Stimulated activated CD4-positive, alpha-beta T cell treated with anti-CD3 and anti-CD28 coated beads, Interleukin-12 subunit alpha, Interleukin-12 subunit beta, amount 100 ng/mL, for 4 hours (primary cell): ENCODE measurements at places on chromosomes 1 and 21.
A peak's percentile ranks its signal among the peaks of the same experiment; 100 is the strongest.

- DNase-seq, result no peak
Measured at GRCh38 chr1:117970252-117970651, 40.7 kb downstream of the WDR3 start.

DNA sequence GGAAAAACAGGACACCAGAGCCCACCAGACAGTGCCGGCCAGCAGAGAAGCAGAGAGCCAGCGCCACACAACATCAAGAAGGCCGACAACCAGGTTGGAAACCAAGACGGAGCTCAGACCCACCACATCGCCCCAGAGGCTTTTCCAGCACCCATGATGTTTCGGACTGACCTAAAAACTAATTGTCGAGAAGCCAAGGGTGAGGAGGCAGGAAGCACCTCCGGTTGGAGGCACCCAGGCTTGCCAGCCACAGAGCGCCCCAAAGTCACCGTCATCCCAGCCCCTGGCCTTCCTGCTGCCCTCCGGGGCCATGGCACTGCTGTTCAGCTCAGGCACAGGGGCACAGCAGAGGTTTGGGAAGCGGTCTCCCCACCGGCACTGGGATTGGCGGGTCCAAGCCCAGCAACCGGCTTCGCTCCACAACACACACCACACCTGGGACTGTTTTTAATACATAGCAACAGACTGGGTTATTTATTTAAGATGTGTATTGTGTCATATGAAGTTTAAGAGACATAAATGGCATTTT lies 67.2 kb downstream of the SLC37A1 start:
- no peak for DNase-seq

DNA sequence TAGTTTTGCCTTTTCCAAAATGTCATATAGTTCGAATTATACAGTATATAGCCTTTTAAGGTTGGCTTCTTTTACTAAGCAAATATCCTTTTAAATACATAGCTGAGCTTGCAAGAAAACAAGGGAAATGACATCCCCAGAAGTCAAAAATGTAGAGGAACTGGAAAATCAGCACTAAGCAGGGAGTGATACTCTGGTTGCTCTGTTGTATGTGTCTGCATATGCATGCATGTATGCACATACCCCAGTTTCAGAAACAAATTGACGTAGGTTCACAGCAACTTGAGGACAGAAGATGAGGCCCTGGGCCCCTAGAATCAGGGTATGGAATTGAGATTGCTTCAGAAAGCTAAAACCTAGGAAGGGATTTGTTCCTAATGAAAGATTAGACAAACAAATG lies 75.1 kb upstream of the GNG4 start:
- DNase-seq, result no peak

DNA sequence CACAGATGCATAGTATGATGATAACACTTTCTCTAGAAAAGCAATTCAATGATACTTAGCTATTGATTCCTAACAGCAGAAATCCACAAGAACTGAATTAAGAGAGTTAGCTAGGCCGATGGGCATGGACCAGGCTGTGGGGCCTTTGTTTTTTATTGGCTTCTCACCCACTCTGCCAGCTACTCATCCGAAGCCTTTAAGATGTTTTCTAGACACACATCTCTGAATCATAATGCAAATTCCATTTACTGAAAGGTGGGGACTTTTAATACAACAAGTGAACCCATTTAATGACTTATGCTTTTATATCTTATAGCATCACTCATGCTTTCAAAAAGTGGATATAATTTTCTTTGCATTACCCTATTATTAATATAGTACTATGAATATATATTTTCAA lies 170.2 kb downstream of the RUNX1 start:
- DNase-seq, result no peak

- no peak for DNase-seq
Measured at GRCh38 chr1:198030682-198031081, 113.5 kb downstream of the LHX9 start.

- no peak for DNase-seq
Measured at GRCh38 chr21:14690886-14691285, 144.8 kb upstream of the SAMSN1 start.

DNA sequence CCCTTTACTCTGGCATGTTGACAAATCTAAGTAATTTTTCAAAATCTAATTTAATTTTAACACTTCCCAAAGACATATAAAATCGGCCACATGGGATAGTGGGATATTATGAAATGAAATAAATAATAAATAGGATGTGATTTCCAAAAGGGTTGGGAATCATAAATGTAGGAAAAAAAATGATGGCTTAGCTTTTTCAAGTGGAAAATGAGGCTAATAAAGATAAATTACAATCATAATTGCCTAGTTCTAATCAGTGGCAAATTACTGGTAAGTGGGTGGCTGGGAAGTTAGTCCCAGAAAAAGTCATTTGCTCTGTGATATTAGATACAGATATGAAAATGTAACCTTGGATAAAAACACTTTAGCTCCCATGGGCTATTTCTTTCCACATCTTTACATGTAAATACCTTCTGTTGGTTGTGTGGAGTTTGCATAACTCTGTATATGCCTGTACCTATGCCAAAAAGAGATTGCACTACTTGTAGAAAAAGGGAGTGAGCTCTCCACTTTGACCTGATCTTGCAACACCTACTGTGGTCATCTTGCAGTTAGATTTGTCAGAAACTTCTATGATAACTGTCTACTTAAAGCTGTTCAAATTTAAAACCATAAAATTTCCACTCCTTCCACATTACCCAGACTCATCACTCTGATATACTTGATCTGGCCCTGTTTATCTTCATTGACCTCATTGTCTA lies 284.6 kb upstream of the KAZN start:
- no peak for DNase-seq

- peak; percentile 55 for DNase-seq
Measured at GRCh38 chr1:46246548-46247435, 771 bp upstream of the RAD54L start.

- DNase-seq, result no peak
Measured at GRCh38 chr1:172391976-172392375, 28.5 kb upstream of the C1orf105 start.

- DNase-seq, result no peak
Measured at GRCh38 chr1:76928522-76928921, 61.2 kb downstream of the ST6GALNAC5 start.

DNA sequence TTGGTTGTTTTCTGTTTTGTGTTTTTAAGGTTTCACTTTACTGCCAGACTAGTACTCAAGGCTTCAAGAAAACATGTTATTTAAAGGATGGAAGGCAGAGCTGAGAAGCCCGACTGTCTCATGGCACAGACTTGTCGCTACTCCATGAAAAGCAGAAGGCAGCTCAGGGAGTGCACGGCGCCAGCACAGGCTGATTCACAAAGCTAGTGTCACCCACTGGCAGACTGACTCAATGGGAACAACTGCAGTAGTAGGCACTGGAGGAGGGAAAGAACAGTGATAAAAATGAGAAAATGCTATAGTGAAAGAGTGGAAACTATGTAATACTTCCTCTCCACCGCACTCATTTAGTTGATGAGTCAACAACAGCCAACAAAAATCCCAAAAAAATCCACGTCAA lies 14.7 kb downstream of the HSF2BP start:
- no peak for DNase-seq

GRCh38 chr21:29082046-29082815 lies 8.8 kb upstream of the CCT8 start:
- no peak for DNase-seq

- DNase-seq, result no peak
Measured at GRCh38 chr1:192592517-192592916, 16.9 kb downstream of the RGS1 start.

GRCh38 chr1:205934788-205935187 lies 8.5 kb downstream of the SLC26A9 start:
- DNase-seq, result no peak

GRCh38 chr1:32992489-32993323 lies 28.1 kb upstream of the RNF19B start:
- peak; percentile 25 for DNase-seq

DNA sequence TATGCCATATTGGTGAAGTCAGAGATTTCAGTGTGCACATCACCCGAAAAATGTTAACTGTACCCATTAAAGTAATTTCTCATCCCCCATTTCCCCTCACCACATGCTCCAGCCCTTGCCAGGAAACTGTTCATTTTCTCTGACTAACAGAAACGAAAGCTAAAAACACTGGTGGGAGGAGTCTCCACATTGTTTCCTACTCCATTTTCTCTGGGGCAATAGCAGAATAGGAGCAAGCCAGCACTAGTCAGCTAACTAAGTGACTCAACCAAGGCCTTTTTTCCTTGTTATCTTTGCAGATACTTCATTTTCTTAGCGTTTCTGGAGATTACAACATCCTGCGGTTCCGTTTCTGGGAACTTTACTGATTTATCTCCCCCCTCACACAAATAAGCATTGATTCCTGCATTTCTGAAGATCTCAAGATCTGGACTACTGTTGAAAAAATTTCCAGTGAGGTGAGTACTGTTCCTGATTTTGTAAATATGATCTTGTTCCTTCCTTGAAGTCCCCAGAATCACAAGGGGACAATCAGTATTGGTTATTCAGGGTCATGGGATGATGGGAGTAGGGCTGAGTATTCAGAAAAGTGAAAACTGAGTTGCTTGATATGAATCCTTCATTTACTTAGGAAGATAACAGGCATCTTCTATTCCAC lies at the start of gene IFI16:
Gene IFI16 (plus strand): TSS at position 204 of the 658 bp plus-strand sequence. CDS start 4,774 bp downstream, outside the sequence.
- DNase-seq, result no peak

DNA sequence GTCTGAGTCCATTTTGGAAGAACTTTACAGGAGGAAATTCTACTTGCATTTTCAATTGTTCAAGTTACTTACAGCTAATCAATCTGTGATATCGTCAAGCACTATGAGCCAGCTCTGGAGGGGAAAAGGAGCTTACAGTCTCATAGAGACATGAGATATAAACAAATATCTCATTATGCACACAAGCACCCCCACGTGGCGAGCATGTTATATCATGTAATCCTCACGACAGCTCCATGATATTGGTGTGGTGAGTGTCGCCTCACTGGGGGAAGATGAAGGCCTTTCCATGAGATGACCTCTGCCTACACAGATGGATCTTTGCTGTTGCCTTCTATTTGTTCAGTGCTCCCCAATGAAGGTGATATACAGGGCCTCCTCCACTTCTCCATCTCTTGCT lies 34.6 kb downstream of the TNR start:
- no peak for DNase-seq

GRCh38 chr1:91842056-91842455 lies 43.9 kb downstream of the TGFBR3 start:
- DNase-seq, result no peak

DNA sequence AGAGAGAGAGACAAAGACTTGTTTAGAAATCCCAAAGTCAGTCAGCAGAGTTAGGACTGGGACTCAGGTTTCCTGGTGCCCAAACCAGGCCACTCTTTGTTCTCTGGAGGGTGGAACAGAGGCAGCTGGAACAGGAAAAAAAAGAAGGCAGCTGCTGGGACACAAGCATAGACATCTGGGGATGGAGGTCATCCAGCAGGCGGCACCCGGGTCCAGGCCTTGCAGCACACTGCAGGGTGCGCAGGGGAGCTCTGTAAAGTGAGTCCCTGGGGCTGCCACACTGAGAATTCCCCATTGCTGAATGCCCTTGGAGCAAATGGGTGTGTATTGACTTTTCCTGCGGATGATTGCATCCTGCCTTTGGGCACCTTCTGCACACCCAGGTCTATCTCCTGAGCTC lies 222.9 kb upstream of the CSF3R start:
- no peak for DNase-seq

GRCh38 chr1:203153989-203154821 lies 21.4 kb downstream of the MYBPH start:
- DNase-seq, result no peak

DNA sequence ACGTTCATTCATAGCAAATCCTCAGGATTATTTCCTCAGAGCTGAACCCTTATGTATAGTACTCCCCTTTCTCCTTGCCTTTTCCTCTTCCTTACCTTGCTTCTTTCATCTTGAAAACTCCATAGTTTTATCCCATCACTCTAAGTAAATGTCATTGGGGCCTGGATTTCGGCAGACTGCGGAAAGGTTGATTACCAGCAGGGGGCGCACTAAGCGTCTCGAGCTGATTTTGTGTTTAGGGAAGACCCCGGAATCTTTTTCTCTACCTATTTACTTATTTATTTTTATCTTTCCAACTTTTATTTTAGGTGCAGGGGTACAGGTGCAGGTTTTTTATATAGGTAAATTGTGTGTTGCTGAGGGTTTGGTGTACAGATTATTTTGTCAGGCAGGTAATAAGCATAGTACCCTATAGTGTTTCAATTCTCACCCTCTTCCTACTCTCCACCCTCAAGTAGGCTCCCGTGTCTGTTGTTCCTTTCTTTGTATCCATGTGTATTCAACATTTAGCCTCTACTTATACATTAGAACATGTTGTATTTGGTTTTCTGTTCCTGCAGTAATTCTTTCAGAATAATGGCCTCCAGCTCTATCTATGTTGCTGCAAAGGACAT lies 11.4 kb upstream of the MTARC1 start:
- peak; percentile 34 for DNase-seq

DNA sequence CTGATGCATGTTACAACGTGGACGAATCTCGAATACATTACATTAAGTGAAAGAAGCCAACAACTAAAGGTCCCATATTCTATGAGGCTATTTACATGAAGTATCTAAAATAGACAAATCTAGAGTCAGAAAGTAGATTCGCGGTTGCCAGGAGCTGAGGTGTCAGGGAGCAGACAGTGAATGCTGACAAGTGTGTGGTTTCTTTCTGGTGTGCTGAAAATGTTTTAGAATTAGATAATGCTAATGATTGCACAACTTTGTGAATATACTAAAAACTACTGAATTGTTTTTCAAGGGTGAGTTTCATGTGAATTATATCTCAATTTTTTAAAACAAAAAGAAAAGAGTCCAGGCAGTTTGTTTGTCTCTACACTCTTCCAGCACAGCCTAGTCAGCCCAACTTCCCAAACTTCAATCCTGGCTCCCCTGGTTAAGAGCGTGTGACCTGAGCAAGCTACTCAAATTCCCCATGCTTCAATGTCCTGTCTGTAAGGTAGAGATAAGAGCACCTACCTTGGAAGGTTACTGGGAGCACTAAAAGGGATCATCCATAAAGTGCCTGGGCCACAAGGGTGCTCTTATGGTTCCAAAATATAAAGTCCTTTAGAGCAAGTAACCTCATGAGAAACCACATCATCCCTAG lies 20.9 kb downstream of the HLCS start:
- no peak for DNase-seq

GRCh38 chr1:159430985-159431384 lies 1.0 kb upstream of the OR10J4 start:
- no peak for DNase-seq
